ENCODE measurements at places on chromosomes 16 and 17.

- peak; percentile 50 for DNase-seq
Measured at GRCh38 chr16:77971306-77972061, 50.9 kb upstream of the CLEC3A start.

GRCh38 chr17:76820039-76820438 is 48.2 kb upstream of the MGAT5B start:
- DNase-seq = no peak

DNA sequence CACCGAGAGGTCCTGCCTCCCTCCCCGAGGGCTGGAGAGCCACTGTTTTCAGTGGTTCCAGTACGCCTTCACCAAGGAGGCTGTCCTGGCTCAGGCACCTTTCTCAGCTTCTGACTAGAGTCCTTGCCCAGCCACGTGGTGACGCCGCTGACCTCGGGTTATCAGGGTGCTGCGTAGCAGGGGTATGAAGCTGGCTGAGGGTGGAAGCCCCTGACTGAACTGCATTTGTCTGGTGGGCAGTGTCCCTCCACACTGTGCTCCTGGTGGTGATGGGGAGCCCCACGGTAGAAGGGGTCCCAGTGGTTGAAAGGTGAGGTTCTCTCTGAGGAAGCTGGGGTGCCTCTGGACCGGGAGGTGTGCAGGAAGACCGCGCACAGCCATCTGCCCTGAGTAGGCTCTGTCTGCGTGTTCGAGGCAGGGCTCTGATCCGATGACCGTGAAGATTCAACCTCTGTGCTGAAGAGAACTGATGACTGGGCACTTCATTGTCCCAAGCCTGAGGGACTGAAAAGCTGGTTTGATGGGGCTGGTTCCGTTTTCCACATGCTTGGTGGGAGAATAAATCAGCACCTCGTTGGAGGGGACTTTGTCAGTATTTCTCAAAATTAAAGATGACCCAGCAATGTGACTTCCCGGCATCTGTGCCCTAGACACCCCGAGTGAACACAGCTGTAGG is 2.5 kb downstream of the ACSF3 start:
- no peak for DNase-seq

- no peak for DNase-seq
Measured at GRCh38 chr17:42522798-42523278, 13.2 kb upstream of the NAGLU start.

GRCh38 chr17:57033296-57033695 is 51.8 kb upstream of the AKAP1 start:
- no peak for DNase-seq

GRCh38 chr16:75096656-75097055 is 19.9 kb downstream of the LDHD start:
- DNase-seq = no peak

DNA sequence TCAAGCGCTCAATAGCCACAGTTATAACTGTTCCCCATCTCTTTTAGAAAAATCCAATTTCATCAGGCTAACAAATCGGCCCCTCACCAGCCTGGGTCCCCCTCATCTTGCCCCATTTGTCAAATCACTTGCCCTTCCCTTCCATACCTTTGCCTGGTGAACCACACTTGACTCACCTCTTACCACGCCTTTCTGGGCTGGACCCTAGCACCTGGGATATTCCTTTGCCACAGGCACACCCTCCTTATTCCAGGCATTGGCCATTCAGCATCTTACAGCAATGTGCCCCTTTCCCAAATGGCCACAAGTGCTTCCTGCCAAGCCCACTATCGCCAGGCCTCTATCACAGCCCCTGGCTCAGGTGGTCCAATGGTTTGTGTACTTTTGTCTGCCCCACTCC is 14.9 kb downstream of the CMTM4 start:
- DNase-seq = no peak

GRCh38 chr17:32976605-32977004 is 15.0 kb upstream of the SPACA3 start:
- DNase-seq = no peak

GRCh38 chr16:83231729-83232128 is 576.0 kb upstream of the HSBP1 start:
- DNase-seq = no peak

DNA sequence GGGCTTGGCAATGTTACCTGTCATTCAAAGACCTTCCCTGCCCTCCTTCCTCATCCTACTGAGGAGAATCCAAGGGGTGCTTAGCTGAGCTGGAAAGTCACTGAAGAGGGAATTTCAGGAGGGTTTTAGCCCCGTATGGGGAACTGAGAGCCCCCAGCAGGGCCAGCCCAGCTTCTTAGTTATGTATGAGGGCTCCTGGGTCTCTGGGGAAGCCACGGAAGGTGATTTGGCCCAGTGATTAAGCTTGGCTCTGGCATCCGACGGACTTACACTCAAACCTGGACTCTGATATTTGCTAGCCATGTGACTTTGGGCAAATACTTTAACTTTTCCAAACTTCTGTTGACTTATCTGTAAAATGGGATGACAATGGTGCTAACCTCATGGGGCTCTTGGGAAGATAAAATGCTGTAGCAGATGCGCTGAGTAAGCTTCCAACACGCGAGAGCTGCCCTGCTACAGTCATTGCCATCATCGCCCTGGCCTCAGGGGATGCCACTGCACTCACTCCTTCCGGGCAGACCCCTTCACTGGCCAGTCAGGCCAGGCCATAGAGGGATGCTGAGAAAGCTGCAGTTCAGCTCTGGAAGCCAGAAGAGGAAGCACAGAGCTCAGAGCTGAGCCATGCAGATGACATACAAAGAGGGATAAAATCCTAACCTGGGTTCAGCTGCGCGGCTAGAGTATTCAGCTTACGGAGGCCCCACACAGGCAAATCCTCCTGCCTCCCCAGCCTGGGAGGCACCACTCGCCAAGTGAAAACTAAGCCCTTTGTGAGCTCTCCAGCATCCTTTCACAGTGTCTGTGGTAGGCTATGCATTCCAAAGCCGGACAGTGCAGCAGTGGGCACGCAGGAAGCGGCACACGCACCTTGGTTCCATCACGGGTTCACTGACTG is 44.9 kb upstream of the PIK3R6 start:
- no peak for DNase-seq

GRCh38 chr16:78689536-78689935 is 590.1 kb downstream of the WWOX start:
- no peak for DNase-seq

GRCh38 chr16:54239456-54239855 is 47.1 kb downstream of the IRX3 start:
- DNase-seq = no peak

GRCh38 chr16:3879258-3879886 is 1.1 kb downstream of the CREBBP start:
- DNase-seq = no peak

DNA sequence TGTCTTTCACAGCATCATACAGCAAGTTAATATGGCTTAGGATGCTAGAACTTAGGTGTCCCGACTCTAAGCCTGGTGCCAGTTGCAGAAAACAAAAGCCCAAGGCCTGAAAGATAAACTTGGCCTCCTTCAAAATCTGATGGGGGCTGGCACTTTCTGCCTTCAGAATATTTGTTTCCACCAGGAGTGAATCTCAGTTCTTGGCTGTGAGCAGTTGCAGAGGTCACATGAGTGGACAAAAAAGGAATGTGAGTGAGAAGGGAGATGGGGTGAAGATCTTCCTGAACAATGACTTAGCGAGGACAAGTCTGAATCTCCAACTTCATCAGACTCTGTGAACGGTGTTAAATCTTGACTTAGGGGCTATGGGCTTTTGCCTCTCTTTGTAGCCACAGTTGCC is 46.6 kb downstream of the HOXB1 start:
- DNase-seq = no peak

DNA sequence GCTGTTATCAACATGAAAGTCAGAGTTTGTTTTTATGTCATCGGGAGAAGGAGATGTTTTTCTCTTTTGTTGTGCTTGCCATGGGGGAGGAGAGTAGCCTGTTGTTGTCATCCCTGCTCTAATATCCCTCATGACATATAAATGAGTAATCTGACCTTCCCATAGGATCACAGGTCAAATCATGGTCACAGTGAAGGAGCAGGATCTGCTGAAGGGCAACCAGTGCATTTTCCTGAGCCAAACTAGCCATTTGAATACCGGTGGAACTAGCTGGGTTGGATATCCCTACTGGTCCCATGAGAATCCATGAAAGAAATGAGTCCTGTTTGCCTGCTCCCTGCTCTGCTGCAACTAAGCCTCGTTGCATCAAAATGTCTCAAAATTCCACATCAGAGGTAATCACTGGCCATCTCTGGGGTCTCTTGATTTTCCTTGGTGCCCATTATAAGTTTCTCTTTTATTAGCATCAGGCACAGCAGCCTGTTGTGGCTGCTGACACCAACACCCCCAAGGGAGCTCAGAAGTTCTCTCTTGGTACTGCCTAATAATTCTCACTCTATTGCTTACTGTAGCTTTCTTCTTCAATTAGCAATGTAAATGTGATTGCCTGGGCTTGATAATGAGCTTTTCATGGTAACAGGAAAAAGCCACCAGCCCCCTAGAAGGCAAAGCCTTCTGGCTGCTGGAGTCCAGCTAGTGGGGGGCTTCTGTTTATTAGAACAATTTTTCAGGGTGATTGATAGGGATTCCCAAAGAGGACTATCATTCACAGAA is 211.4 kb upstream of the ERCC4 start:
- no peak for DNase-seq

DNA sequence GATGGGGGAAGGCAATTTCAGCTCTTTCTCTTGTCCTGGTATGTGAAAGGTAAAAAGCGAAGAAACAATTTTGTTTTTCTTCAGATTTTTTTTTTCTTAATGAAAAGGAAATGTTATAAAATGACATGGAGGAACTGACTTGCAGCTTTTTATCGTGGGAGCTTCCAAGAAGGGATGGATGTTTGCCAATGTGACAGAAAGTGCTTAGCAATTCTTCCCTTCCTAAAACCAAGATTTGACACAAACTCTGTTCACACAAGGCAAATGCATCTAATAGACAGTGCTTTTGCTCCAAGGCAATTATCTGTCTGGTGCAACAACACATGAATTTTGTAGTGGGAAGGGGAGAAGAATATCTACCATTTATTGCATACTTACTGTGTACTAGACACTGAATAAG is 988.5 kb downstream of the CDH11 start:
- DNase-seq = no peak

DNA sequence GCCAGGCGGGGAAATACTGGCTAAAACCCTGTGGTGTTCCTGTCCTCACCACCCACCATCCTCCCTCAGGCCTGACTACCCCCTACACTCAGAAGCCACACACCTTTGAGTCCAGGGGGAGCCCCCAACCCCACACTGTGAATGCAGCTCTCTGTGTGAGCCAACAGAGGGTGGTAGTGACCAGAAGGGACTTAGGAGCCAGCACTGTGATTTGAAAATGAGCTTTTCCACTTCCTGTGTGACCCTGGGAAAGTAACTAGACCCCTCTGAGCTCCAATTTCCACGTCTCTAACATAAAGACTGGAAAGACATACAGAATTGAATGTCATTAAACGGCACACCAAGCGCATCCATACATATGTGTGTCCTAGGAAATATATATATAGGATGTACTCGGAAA is 58.7 kb downstream of the SDK2 start:
- no peak for DNase-seq

- DNase-seq = peak; percentile 52
Measured at GRCh38 chr17:45225051-45225700, 3.5 kb downstream of the FMNL1 start.

- no peak for DNase-seq
Measured at GRCh38 chr17:50963139-50963538, 97.0 kb upstream of the TOB1 start.

- no peak for DNase-seq
Measured at GRCh38 chr17:64092113-64092512, 37.8 kb downstream of the ERN1 start.

DNA sequence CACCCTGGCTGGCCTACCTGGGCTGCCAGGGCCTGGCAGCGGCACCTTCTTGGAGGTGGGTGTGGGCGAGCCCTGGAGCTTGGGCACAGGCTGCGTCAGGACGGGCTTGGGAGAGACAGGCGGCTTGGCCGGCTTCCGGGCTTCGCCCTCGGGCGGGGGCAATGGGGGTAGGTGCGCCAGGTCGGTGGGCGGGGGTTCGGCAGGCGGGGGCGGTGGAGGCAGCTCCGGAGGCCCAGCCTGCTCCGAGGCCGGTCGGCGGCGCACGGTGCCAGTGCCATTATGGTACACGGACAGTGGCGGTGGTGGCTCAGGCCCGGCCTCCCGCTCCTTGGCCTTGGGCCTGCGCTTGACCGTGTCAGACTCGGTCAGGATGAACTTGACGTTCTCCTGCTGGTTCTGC is 16.8 kb downstream of the CASKIN1 start:
- no peak for DNase-seq

DNA sequence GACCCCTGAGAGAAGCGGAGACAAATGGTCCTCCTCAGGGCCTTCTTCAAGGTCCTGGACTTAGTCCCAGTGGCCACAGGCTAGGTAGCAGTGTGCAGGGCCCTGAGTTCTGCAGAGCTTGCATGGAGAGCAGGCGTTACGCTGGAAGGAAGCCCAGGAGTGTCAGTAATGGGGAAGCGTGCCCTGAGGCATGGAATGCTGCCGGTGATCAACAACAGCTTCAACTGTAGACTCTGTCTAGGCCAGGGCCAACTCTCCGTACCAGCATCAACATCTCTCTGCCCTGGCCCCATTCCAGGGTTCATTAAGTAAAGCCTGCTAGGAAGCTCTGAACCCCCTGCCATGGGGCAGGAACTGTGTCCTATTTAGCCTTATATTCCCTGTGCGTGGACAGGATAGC is 568 bp upstream of the TNK1 start:
- DNase-seq = no peak

- no peak for DNase-seq
Measured at GRCh38 chr17:60790205-60790604, 112.6 kb downstream of the BCAS3 start.

DNA sequence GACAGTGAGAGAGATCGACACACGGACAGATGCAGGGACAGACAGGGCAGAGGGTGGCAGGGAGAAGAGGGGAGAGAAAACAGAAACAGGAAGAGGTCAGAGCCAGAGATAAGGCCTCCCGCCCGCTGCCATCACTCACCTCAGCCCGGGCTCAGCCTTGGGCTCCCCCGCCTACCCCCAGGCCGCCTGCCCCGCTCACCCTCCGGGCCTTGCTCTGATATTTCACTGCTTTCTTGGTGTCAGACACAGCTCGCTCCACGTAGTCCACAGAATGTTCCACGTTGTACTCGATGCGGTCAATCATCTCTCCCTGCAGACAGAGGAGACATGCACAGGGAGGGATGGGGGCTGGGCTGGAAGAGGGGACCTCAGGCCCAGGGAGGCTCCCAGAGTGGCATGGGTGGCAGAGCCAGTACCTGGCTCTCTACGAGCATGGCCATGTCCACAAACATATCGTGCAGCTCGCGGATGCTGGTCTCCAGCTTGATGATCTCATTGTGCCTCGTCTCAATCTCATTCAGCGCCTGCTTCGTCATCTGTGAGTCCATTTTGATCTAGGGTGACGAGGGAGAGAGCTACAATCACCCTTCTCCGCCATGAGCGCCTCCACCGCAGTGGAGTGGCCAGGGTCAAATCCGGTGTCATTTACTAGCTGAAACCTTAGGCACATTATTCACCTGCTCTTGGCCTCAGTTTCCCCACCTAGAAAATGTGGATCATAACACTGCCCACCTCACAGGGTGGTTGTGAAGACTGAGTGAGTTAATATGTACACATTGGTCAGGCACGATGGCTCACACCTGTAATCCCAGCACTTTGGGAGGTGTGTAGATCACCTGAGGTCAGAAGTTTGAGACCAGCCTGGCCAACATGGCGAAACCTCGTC is 8.2 kb downstream of the HSD3B7 start:
- no peak for DNase-seq

Measured in HTR-8/SVneo (cell line).